ENCODE measurements at places on chromosomes 3 and 15.
A peak's percentile ranks its signal among the peaks of the same experiment; 100 is the strongest.

DNA sequence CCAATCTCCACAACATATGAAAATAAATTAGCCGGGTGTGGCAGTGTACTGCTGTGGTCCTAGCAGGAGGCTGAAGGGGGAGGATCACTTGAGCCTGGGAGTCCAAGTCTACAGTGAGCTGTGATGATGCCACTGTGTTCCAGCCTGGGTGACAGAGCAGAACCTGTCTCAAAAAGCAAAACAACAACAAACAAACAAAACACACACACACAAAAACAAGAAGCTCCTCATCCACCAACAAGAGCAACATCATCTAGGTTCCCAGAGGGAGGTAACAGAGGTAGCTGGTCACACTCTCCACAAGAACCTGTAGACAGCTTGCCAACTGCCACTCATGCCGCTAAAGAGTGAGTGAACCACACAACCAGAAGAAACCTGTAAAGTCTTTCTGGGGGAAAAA, 34.8 kb downstream of the PTPN9 start:
- no peak for DNase-seq

DNA sequence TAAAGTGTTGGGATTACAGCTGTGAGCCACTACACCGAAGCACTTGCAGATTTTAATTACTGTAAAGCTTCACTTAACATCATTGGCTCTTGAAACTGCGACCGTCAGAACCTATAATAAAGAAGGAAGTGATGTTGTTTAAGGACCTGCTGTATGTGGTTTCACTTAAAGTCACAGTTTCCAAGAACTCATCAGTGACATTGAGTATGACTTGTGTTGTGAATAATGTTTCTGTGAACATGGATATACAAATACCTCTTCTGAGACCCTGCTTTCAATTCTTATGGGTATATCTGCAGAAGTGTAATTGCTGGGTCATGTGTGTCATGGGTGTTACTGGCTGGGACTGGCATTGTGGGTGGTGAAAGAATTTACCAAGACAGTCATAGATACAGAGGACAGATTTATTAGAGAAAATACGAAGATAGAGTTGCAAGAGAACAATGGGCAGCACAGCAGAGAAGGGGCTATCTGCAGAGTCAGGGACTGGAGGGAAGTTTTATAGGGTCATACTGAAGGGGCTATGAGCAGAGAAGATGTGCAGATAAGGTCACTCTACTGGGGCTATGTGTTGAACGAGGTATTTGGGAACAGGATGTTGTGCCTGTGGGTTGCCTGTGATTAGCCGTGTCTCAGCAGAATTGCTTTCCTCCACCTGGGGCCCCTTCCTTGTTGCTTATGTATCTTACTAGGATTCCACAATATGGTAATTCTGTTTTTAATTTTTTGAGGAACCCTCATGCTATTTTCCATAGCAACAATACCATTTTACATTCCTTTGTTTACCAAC, 4.5 kb downstream of the NDUFB5 start:
- DNase-seq, result no peak

GRCh38 chr3:33682770-33683169, 35.3 kb downstream of the CLASP2 start:
- DNase-seq, result no peak

DNA sequence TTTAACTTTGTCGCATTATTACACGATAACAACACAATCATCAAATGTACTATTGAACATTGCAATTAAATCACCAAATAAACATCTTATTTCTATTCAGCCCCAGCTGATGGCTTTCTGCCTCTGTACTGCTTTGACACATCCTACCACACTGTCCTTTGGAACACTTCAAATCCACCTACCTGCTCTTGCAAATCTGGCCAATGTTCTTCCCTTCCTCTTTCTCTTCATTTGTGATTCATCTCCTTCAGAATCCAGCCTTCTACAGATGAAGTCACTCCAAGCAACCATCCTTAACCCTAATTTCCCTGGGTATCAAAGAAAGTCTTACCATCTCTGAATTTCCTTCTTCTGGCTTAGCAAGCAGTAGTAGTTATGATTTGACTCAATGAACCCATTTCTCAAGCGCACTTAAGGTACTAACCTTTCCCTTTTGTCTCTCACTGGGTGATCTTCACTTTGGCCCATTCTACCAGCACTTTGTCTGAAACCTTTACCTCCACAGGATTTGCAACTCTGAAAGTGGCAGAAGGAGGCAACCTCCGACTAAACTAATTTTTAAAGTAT, 502.9 kb downstream of the FOXP1 start:
- no peak for DNase-seq

DNA sequence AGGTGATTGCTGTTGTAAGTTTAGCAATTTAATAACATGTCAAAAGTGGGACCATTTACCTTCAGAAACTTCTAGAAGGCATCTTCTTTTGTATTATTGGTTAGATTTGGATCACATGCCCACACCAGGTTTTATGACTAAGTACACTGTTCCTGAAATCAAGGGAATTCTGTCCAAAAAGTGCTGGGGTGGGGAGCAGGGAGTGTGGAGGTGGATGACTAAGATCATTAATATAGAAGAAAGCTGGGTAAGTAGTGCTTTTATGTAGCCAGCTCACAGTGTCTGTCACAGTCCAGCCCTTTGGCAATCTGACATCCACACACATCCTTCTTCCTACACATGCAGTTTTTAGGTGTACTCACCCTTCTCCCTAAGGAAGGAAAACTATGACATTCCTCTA, 120.0 kb downstream of the TMCO5A start:
- no peak for DNase-seq

DNA sequence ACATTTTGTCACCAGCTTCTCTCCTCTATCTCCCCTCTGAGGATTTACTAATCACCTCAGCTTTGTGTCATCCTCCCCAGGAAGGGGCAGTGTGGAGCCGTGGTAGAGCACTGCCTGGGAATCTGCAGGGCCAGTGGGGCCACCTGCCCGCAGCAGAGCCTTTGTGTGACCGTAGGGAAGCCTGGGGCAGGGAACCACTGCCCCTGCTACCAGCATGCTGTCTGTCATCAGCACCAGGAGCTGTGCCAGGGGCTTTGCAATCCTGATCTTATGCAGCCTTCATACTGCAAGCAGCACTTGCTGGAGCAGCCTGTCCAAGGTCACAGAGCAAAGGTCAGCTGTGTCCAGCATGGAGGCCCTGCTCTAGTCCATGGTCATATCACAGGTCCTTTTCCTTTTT, 170.2 kb upstream of the IL12A start:
- DNase-seq, result peak; percentile 38

DNA sequence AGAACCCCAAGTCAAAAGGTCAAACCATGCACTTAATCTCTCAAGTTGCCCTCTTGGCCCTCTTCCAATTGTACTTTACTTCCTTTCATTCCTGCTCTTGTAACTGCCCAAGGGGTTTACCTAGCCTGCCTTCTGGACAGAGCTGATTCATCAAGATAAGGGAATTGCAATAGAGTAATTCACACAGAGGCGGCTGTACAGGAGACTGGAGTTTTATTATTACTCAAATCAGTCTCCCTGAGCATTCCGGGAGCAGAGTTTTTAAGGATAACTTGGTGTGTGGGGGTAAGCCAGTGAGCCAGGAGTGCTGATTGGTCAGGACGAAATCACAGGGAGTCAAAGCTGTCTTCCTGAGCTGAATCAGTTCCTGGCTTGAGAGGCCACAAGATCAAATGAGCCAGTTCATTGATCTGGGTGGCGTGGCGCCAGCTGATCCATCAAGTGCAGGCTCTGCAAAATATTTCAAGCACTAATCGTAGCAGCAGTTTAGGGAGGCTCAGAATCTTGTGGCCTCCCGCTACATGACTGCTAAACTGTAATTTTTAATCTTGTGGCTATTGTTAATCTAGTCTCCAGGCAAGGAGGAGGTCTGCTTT, 590.0 kb downstream of the EPHA3 start:
- no peak for DNase-seq
